Muscle of back (tissue), 13 donors: ENCODE measurements at places on chromosomes 7 and 10.
A peak's percentile ranks its signal among the peaks of the same experiment; 100 is the strongest.

DNA sequence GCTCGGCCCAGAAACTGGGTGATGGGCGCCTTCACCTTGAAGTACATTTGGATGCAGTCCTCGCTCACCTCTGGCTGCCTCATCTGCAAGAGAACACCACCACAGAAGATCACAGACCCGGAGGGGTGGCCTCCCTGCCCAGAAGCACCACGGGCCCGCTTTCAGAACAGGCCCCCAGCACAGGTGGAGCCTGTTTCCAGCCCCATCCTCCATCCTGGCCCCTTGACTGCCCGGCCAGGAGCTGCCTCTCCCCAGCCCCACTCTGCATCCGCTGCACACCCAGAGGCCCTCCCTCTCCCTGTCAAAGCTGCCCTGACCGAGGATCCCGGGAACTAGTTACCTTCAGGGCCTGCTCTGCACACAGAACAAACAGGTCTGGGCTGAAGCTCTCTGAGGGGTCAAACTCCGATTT is 724 bp downstream of the CFAP46 start:
- no peak for DNase-seq

- peak; percentile 52 for DNase-seq
Observed at GRCh38 chr10:77526868-77527617, 110.6 kb downstream of the KCNMA1 start.

GRCh38 chr7:2143981-2144595 is 88.7 kb downstream of the MAD1L1 start:
- peak; percentile 77 for DNase-seq

DNA sequence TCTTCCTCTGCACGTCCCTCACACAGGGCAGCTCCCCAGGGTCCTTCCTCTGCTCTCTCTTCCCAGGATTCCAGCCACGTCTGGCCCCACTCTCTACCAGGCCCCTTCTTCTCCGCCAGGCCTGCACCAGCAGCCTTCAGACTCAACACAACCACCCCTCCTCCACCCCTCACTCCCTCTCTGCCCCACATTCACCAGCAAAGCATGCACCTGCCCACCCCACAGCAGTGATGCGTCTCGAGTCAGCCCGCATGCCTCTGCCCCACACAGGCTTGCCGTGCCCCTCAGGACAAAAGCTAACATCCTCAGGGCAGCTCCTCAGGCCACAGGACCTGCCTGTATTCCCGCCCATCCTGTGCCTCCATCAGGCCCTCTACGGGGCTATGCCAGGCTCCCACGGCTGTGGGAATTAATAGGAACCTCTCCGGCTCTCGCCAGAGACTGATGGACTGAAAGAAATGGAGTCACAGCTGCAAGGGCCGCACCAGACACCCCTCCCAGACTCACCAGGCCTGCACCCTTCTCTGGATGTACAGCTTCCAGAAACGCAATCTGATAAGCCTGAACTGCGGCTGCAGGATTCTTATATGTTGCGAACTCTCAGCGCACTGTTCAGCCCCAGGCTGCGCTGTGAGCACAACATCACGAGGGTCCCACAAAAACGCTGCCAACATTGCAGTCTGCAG is 100.1 kb downstream of the CYTH3 start:
- no peak for DNase-seq

GRCh38 chr7:92230547-92230946 is 15.2 kb downstream of the KRIT1 start:
- no peak for DNase-seq

DNA sequence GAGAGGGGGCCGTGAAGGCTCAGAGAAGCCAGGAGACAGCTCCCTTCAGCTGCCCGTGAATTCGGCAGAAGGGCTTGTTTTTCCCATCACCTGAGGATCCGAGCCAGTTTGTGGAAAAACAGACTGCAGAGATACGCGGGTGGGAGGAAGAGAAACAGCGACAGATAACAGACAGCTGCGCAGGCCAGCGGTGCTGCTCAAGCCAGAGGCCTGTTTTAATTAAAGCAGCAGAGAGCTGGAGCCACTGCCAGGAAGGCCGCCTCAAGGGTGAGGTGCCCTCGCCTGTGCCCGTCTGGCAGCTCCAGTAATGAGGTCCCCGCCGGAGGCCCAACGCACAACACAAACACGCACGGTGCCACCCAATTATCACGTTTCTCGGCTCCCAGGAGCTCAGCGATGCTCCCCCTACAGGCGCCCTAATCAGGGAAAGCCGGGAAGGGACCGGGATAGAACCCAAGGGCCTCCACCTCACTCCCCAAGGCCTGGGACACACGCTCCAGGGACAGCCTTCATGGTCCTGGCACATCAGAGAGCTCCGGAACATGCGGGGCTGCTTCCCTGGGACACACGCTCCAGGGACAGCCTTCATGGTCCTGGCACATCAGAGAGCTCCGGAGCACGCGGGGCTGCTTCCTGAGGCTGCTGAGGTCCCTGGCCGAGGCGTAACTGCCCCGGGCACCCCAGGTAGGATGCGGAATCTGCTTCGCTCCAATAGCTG is 60.6 kb upstream of the DNAAF5 start:
- DNase-seq = peak; percentile 38

GRCh38 chr7:34761627-34762026 is 103.6 kb downstream of the NPSR1 start:
- DNase-seq = no peak

DNA sequence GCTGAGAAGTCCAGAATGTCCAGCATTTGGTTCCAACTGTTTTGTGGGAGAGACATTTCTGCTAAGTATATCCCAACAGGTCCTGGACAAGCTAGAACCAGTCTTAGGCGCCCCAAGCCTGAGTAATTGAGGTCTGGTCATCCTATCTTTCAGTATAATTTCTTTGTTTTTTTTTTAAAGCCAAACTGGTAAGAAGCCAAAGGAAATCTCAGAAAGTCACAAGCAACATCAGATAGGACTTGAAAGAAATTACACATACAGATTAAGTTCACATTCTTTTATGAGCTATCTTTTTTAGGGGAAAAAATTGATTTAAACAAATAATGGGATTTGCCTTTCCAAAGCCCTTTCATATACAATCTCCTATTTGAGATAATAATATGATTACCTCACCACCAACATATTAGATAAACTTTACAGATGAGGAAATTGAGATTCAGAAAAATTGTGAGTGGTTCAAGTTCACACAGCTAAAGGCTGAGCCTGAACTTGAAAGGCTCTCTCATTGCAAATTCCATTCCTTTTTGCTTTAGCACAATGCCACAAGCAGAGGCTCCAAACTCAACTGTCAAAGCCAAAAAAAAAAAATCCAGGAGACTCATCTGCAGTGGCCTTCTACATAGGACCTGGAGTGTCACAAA is 15.0 kb downstream of the PDLIM1 start:
- DNase-seq = no peak

DNA sequence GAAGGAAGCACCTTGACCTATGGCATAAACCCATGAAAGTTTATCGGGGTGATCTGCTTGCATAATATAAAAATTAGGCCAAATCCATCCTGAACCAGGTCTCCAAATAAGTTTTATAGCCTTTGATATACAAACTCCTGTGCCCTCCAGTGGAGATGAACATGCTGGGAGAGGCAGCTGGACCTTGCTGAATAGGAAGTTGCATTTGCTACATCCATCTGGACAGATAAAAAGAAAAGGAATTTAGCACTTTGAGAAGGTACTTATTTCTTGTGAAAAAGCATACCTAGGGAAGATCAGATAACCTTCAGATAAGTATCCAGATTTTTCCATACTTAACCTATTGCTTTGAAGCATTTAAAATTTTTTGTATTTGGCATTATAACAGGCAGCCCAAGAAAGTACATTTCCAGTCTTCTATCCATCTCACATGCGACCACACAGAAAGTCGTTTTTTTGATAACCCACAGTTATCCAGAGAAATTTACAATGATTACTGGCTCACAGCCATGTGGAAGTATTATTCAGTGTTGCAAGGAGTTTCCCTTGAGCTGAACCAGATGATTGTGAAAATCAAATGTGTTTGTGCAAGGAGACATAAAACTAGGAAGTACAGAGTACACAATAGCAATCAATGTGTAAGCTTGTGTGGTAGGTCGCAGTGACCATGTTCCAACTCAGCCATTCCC is 124.4 kb upstream of the STK17A start:
- no peak for DNase-seq

GRCh38 chr7:39810710-39811109 is 139.3 kb upstream of the CDK13 start:
- DNase-seq = no peak

- DNase-seq = no peak
Observed at GRCh38 chr10:3418041-3418754, 245.6 kb upstream of the PITRM1 start.

DNA sequence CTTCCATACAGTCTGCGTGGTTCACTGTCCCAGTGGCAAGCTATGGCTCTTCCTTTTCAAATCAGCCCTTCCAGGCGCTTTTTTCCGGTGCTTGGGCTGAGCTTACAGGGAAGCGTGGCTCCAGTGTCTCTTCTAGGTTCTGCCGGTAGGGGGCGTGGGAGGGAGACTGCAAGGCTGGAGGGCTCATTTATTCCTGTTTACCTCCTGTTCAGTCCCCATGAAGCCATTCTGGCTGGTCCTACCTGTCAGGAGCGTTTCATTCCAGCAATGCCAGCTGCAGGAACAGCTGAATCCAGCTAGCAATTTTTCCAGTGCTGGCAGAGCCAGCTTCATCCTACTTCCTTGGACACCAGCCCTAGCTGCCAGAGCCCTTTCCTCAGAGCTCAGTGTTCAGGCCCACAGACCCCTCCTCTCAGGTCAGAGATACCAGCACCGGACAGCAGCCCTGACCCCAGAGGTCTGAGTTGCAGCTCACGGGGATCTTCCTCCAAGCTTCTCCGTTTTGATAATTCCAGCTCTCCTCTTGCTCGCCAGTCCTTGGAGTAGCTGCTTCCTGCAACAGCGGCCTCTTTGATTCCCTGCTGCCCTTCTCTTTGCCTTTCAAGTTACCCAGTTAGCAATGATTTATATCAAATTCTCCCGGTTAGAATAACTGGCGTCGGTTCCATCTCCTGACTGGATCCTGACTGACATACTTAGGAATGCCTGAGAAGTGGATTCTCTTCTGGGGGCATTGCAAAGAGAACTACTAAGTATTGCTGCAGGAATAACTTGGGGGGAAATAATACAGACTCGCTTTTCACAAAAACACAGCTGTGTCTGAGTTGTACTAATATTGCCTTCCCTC is 129.8 kb downstream of the FRMD4A start:
- DNase-seq = peak; percentile 19

DNA sequence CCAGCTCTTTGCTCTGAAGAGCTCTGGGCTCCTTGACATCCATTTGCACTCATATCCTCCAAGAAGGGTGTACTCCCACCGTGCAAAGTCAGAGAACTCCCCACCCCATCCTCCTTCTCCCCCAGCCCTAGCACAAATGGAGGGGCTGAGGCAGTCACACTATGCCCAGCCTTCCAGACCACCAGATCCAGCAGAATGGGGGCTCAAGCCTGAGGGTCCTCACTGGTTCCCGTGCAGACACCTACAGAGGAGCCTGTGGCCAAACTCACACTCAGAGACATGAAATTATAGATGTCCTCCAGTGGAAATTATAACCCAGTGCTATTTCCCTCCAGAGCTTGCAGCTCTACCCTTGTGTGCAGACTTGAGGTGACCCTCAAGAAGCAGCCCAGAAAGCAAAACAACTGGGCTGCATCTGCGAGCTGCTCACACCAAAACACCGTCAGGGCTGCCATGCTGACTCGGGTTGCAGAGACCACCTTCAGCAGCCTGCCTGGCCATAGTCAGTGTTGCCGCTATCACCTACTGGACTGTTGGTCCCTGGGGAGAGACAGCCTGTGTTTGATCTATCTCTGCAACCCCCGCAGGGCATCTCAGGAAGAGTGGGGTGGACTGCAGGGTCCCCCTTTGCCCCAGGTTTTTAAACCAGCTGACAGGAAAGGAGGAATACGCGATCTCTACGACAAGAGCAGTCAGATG is 7.4 kb downstream of the ZNF488 start:
- no peak for DNase-seq

GRCh38 chr7:107816011-107816566 is 13.1 kb upstream of the SLC26A3 start:
- peak; percentile 73 for DNase-seq

- no peak for DNase-seq
Observed at GRCh38 chr10:23448323-23448722, 9.4 kb downstream of the OTUD1 start.

DNA sequence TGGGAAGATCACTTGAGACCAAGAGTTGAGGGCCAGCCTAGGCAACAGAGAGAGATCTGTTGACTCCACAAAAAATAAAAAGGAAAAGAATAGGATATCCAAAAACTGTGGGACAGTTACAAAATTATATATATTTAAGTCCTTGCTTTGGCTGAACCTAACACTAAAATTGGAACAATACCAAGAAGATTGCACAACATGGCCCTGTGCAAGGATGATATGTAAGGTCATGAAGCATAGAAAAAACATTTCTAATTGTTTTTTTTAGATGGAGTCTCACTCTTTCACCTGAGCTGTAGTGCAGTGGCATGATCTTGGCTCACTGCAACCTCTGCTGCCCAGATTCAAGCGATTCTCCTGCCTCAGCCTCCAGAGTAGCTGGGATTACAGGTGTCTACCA is 139.0 kb downstream of the TPST1 start:
- DNase-seq = no peak

DNA sequence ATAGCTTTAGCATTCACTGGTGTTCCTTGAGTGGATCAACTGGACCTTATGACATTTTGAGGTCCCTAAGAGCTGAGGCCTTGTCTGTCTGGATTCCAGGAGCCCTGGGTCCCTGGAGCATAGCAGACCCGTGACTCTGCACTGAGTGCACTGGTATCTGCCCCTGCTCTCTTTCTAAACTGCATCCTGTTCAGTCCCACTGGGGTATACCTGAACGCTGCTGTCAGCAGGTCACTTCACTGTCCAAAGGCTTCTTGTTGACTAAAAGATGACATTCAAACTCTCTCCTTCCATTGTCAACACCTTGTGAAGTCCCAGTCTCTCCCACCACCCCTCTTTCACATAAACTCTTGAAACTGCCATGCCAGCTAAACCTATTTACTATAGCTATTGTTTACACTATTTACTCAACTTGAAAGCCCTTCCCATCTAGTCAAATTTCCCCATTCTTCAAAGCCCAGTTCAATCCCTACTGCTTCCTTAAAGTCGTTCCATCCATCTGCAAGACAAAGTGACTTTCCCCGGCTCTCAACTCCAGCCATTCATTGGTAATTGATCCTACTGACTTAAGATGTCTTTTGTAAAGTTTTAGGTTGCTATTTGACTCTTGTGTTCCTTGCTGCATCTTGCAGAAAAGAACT is 523.3 kb downstream of the KCNMA1 start:
- no peak for DNase-seq

DNA sequence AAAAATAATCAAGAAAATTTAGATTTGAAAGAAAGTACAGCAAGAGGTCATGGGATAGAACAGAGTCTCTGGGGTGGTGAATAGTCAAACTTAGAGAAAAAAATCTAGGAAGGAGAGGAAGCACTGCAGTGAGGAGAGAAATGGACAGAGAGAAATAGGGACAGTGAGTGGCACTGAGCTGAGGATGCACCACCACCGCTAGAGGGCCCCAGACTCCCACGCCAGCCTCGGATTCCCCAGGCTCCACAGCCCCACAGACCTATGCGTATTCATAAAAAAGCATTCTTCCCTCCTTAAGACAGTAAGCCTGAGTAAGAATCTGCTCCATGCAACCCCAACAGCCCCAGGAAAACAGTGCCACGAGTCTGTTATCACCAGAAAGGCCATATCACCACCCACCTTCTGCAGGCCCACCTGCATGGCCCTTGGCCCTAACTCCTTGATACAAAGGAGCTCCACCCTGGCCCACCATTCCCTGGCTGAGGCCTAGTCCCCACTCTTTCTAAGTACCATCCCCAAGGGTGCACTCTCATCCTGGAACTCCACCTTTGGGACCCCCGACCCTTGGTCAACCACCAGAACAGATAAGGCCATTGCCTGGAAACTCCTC is 91.0 kb downstream of the ALOX5 start:
- peak; percentile 43 for DNase-seq
